ENCODE measurements at places on chromosomes 16 and 17.

- peak; percentile 35 for DNase-seq
Observed at GRCh38 chr16:57689762-57690558, 4.6 kb upstream of the DRC7 start.

DNA sequence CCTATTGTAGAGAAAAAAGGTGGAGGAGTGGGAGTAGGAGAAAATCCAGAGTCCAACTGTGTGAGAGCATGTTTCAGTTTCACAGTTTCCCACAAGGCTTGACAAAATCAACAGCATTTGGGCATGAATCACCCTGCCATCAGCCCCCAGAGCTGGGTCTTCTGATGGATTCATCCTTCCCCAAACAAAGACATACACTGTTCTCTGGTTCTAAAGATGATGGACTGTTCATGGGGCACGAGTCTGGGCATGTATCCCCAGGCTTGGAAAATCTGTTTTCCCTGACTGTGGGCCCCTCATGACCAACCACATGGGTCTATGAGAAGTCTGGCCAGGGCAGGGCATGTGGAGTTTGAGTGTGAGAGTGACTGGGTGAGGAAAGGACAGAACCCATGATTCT is 210.4 kb upstream of the IRX5 start:
- DNase-seq: no peak

DNA sequence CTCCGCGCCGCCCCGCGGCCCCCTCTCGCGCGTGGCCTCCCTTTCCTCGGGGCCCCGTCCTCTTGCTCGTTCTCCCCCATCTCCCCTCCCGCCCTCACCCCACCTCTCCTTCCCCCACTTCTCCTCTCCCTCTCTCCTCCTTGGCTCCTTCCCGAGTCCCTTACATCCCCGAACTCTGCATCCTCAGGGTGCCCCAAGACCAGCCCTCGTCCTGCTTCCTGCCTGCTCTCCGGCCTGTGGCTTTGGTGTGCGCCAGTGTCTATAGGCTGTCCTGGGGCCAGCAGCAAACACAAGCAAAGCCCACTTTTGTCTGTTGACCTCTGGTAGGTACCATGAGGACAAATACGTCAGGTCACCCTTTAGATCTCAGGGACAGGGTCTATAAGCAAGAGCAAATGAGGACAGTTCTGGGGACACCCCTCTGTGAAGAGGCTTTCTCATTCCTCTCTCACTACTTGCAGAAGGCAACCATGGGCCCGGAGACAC is 284 bp upstream of the COPZ2 start:
- peak; percentile 66 for DNase-seq

- DNase-seq: no peak
Observed at GRCh38 chr16:69037373-69038160, 67.9 kb upstream of the HAS3 start.

- DNase-seq: no peak
Observed at GRCh38 chr16:88640498-88641247, 2.3 kb downstream of the IL17C start.

GRCh38 chr17:50210240-50211225 is 9.1 kb upstream of the COL1A1 start:
- DNase-seq: peak; percentile 90

DNA sequence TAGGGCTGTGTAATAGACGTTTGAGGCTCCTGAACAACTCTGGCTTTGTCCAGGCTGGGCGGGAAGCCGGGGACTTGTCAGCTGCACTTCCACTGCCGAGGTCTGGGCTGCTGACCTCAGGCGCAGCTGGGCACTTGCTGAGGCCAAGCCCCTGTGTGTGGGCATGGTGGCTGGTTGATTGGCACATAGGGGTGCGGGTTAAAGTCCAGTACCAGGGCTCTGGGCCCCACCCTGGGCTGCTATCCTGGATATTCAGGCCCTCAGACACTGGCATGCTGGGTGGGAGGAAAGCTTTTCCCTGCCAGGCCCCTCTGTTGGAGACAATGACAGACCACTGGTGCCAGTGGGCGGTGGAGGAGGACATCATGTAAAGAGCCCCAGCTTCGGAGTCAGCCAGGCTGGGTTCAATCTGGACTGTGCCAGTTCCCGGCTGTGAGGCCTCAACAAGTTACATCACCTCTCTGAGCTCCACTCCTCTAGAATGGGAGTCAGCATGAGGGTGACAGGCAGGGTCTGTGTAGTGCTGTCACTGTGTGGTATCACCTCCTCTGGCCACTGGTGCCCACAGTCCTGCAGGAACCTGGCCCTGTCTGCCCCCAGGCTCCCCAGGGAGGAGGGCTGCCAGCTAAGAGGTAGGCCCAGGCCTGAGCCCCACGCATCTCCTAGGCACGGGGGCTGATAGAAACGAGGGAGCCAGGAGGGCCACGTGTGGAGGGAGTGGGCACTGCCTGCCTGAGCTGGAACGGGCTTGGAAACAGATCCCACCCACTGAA is 42.5 kb downstream of the PSME3IP1 start:
- no peak for DNase-seq

DNA sequence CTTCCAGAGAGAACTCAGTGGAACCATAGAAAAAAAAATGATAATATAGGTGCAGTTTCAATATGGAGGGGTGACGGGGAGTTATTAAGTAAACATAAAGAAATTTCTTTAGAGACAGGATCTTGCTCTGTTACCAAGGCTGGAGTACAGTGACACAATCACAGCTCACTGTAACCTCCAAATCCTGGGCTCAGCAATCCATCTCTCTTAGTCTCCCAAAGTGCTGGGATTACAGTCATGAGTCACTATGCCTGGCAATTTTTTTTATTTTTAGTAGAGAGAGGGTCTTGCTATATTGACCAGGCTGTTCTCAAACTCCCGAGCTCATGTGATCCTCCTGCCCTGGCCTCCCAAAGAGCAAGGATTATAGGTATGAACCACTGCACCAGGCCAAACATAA is 48.8 kb downstream of the NLRC5 start:
- DNase-seq: no peak

- DNase-seq: no peak
Observed at GRCh38 chr16:8070506-8070905, 519.8 kb downstream of the TMEM114 start.

DNA sequence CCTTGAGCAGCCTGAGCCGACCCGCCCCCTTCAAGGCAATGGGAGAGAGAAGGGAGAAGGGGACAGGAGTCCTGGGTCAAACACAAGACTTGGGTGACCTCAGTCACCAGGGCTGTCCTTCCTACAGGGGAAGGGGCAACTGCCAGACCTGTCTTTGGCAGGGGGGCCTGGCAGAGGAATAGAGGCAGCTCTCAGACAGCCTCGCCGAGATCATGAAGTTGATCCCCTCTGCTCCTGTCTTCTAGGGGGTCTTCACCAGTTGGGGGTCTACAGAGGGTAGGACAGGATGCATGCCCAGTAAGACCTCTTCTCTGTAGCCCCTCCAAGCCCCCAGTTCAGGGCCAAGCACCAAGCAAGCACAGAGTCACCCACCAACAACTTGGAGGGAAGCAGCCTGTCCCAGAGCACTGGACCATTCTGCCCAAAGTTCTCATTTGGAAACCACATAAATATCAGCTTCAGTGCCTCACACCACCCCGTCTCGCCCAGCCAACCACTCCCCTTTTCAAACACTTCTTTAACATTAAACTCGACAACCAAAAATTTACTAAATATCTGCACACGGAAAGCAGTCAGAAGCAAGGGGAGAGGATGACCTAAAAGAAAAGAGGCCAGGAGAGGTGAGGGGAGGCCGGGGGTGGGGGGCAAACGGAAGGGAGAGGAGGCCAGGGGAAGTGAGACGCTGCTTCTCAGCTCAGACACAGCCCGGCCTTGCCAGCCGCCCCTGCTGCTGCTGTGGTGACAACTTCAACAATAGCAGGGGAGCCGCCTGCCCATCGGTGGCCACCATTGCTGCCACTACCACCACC is 7.7 kb downstream of the DOK4 start:
- no peak for DNase-seq

- DNase-seq: peak; percentile 49
Observed at GRCh38 chr17:77281122-77281903, 140.5 kb downstream of the SEC14L1 start.

GRCh38 chr17:68200689-68201417 is 47.0 kb upstream of the AMZ2 start:
- peak; percentile 84 for DNase-seq

- DNase-seq: no peak
Observed at GRCh38 chr17:40447148-40447644, 3.9 kb downstream of the IGFBP4 start.
